ENCODE measurements at places on chromosomes 16 and 17.
A peak's percentile ranks its signal among the peaks of the same experiment; 100 is the strongest.

DNA sequence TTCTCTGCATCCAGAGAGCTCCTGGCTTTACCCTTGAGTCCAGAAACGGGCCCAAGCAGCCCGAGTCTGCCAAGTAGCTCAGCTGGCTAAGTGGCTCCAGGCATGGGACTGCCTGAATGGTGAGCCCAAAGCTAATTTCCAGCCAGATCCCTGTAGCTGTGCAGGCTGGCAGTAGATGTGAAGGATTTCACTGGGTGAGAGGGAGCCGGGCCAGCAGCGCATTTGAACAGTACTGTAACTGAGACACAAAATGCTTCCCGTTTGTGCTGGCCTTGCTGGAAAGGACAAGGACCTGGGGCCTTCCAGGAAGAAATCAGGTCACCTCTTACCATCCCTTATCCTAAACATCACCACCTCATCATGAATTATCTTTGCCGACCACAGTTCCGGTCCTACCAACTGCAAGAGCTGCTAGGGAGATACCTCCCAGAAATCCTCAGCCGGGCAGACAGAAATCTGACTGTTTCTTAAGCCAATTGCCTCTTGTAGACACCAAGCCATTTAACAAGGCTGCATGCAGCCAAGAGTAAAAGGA, 3.7 kb downstream of the TIMP2 start:
- no peak for DNase-seq

GRCh38 chr16:87216148-87216840, 100.9 kb downstream of the C16orf95 start:
- no peak for DNase-seq

DNA sequence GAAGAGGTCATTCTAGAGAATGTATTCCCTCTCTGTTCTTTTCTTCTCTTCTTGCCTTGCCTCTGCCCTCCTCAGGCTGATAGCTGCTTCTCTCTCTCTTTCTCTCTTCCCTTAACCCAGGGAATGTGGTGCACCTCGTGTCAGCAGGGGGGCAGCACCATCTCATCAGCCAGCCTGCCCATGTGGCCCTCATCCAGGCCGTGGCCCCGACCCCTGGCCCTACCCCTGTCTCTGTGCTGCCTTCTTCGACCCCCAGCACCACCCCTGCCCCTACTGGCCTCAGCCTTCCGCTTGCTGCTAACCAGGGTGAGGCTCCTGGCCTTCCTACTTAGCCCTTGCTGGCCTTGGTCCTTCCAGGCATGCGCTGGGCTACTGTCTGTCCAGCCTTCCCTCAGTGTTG, 23.5 kb downstream of the SRCAP start:
- DNase-seq = no peak

GRCh38 chr16:31664683-31665482, 137.2 kb downstream of the AHSP start:
- no peak for DNase-seq

DNA sequence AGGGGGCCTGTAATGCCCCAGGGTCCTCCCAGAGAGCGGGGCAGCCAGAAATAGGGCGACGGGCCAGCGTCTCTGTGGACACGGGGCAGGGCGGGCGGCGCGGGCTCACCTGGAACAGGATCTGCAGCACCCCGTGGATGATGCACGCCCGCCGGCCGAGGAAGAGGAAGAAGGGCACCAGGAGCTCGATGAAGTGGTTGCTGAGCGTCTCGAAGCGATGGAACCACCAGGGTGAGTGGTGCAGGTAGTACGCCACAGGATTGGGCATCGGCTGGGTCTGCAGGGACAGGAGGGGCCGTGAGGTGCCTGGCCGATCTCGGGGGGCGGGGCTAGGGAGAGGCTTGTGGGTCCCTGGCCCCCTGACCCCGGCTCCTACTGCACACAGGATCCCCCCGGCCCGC, 78.9 kb upstream of the GNG13 start:
- no peak for DNase-seq

DNA sequence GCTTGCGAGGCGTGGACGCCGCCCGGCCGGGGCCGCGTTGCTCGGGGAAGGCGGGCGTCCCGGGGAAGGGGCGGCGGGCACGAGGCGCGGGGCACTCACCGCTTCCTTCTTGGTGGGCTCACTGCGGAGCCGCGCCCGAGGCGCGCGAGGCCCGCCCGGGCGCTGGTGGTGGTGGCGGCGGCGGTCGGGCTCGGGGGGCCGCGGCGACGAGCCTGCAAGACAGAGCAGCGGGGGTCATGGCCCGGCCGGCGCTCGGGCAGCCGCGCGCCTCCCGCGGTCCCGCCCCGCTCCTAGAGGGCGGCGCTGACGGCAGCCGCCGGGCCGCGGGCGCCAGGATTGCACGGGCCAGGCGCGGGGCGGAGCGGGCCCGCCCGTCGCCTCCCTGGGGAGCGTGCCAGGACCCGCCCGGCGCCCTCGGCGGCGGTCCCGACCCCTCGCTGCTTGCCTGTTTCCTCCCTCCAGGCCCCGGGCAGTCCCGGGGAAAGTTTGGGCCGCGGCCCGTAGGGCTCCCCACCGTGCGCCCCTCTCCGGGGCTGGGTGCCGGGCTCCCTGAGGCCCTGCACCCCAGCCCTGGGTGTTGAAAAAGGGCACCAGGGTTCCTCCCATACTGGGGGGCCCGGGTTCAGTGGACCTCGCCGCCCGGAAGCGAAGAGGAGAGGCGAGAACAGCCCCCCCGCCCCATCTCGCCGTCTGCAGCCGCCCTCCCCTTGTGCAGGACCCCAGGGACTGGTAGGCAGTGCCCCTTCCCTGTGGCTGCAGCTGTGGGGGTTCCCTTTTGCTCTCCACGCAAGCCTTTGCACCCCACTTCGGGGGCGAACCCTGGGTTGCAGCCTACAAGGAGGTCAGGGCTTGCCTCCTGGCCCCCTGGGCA, at the start of gene C16orf74:
TSS of gene C16orf74 (minus strand) at position 270 of the 871 bp plus-strand sequence. CDS start 15,879 bp downstream, outside the sequence.
- DNase-seq = no peak

DNA sequence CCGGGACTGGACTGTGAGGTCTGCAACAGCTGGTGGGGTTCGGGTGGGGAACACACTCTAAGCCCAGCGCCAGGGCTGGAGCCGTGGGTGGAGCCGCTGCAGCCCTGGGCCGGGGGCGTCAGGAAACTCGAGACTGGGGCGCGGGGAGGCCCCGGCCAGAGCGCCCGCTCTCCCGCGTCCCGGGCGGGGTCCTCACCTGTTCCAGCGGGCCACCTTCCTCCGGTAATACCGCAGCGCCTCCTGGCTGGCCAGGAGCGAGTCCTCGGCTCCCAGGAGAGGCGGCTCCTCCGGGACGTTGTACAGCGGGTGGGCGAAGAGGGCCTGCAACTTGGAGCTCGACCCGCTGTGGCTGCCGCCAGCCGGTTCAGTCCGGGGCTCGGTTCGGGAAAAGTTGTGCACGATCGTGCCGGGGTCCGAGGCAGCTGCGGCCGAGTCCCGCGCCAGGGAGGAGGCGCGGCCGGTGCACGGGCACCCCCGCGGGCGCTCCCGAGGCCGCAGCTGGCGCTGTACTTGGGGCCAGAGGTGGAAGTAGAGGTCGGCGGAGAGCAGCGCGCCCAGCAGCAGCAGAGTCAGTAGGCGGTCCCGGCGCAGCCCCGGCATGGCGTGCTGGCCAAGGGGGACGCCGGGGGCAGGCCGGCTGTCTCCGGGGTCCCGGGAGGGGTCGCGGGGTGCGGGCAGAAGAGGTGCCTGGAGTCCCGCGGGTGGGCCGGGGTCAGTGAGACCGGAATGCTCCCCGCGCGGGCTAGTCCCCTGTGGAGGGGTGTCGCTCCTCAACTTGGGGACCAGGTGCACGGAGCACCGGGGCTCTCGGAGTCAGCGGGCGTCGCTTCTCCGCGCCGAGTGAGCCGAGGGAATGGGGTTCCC, 868 bp downstream of the FAM20A start:
- no peak for DNase-seq

GRCh38 chr17:39151150-39151942, at the start of gene PLXDC1:
TSS of gene PLXDC1 (minus strand) at chr17:39151637. CDS start at chr17:39151437, 200 bp downstream.
- DNase-seq = no peak

GRCh38 chr17:34375426-34375997, 12.5 kb upstream of the CCL1 start:
- no peak for DNase-seq

DNA sequence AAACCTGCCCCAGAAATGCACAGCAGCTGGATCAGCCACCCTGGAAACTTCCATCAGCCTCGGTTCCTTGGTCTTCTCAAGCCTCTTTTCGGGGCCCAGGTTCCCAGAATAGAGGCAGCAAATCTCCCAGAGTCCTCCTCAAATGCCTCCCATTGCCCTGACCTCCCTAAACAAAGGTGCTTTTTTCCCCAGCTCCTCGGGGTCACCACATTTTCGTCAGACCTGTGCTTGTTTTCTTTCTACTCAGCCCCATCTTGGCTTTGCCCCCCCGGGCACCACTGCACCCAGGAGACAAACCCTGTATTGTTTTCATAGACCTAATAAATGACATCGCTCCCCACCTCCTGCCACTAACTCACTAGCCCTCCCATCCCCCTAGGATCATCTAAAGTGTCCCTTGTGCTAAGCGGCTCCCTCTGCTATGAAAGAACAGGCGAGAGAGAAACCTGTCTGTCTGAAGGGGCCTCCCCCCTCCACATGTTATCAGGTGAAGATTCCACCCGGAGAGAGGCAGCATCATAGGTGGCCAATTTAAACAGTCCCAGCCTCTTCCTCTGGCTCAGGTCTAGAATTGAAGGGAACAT, 451.1 kb downstream of the SOX9 start:
- no peak for DNase-seq

- peak; percentile 63 for DNase-seq
These were observed 13.5 kb upstream of the TBX21 start for GRCh38 chr17:47719411-47720152.

GRCh38 chr16:58366247-58367031, 25.8 kb upstream of the GINS3 start:
- no peak for DNase-seq

DNA sequence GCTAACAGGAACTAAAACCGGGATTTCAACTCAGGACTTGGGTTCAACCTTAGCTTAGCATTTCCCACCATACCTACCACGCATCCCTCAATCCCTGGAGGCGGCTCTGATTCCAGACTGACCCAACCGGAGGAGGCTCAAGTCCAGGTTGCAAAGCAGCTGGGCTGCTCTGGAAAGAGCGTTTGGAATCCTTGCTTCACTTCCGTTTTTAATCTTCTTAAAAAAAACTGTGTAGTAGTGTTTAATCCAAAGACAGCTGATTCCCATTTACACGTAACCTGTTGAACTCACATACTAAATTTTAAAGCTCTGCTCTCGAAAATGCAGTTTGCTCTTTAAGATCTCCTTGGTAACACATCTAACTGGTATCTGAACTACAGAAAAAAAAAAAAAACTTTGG, 50.0 kb downstream of the NXN start:
- no peak for DNase-seq

- peak; percentile 39 for DNase-seq
These were observed 50.9 kb upstream of the MTSS2 start for GRCh38 chr16:70736465-70737376.

GRCh38 chr17:80107231-80108021, 6.0 kb downstream of the GAA start:
- DNase-seq = no peak

DNA sequence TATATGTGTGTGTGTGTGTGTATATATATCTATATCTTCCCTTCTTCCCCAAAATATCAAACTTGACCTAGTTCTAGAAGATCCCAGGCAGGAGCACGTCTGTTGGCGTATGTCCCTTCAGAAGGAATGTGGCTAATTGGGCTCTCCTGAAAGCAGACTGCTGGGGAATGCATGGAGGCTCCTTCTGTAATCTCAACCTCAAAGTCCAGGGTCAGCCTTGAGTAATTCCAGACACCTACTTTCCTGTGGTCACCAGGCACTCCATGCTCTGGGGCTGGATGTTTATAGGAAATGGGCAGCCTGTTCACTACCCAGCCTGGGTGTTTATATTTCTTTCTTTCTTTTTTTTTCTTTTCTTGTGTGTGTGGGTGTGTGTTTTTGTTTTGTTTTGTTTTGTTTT, 13.4 kb downstream of the BCO1 start:
- DNase-seq = no peak
